ENCODE measurements at places on chromosomes 12 and 14. TPM values are rescaled to one million over a fixed set of nuclear protein-coding genes. Genes with fewer than 3 reads are reported as not detected.

The PTPN6 gene
- 3.1 TPM for total RNA-seq

The P2RX2 gene
- not detected for total RNA-seq

The RAB15 gene
- 28.9 TPM for total RNA-seq

The BIN2 gene
- total RNA-seq = 2.2 TPM

The ZC3H14 gene
- total RNA-seq = 80.6 TPM

The ATXN7L3B gene
- 88.0 TPM for total RNA-seq

The AMIGO2 gene
- total RNA-seq = 8.1 TPM

The MANSC4 gene
- 0.47 TPM for total RNA-seq

The L2HGDH gene
- 18.6 TPM for total RNA-seq

The TMPRSS12 gene
- not detected for total RNA-seq

The AKAP5 gene
- 31.7 TPM for total RNA-seq

The CLEC4C gene
- total RNA-seq = not detected

The MYO1A gene
- not detected for total RNA-seq

The MBIP gene
- 24.8 TPM for total RNA-seq

The KRT1 gene
- 0.16 TPM for total RNA-seq

The SALL2 gene
- total RNA-seq = 11.2 TPM

The LRRC10 gene
- total RNA-seq = not detected

The GPRC5D gene
- not detected for total RNA-seq
